ENCODE measurements at places on chromosomes 6 and 20.
A peak's percentile ranks its signal among the peaks of the same experiment; 100 is the strongest.

GRCh38 chr6:126632271-126632670, 292.4 kb downstream of the CENPW start:
- no peak for DNase-seq

DNA sequence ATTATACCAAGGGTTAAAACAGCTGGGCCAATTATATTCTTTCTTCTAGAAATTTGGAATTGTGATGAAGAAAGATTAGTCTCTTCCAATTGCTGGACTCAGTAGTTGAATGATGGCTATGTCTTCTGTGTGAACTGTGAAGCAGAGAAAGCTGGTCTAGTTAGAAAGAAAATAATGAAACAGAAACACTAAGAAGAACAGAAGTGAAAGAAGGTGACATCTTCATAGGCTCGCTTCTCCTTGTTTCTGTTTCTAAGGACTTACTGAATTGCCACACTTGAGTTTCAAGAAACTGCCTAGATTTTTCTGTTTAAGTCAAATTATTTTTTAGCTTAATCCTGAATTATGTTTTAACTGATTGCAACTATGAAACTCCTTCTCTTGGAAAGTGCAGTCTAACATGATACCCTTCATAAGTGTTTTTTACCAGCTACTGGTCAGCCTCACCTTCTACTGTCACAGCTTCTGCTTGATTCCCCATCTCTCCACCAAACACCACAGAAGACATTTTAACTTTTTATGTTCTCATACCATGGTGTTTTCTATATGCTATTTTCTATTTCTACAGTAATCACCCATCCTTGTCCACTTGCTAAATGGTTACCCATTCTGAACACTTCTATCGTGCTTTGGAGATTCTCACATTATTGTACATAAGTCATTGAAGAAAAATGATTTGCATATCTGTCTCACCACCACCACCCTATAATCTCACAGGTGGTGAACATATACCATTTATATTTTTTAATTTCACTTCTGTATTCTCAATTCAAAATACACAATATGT, 268.8 kb downstream of the GRIK2 start:
- DNase-seq = no peak

- DNase-seq = no peak
Observed at GRCh38 chr6:149354009-149354408, 36.5 kb downstream of the TAB2 start.

- DNase-seq = no peak
Observed at GRCh38 chr20:51660672-51661608, 107.2 kb downstream of the ATP9A start.

DNA sequence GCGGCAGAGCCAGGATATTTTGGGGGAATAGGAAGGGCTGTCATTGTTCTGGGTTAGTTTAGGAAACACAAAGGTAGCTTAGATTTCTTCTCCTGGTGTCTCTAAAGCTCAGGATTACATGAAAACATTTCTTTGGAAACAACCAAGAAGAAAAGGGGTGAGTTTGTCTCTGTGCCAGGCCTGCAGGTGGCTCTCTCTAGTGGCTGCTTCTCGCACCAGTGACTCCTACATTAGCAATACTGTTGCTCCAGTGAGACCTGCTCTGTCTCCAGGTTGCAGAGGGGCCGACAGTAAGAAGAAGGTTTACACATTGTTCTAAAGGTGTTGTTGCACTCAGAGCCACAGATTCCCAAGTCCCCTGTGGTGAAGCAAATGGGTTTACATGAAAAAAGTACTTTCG, 104.6 kb upstream of the GLP1R start:
- DNase-seq = peak; percentile 39

DNA sequence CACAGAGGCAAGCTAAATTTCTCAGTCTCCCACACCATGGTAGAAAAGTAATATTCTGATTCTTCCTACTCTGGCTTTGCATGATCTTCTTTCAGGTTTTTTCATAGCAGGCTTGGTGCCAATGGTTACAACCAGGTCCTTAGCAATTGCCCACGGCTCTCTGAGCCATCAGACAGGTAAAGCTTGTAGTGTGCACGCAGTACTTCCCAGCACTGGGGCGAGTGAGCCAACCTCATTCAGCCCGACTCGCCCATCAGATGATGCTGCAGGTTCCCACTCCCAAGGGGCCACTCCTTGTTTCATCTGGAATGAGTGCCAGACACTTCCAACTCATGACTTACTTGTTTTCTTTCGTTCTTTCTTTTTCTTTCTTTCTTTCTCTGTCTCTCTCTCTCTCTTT, 78.3 kb downstream of the PERP start:
- DNase-seq = peak; percentile 49

- no peak for DNase-seq
Observed at GRCh38 chr6:37865504-37865903, 46.0 kb downstream of the ZFAND3 start.

- peak; percentile 49 for DNase-seq
Observed at GRCh38 chr20:48295445-48295903, 510.2 kb upstream of the SULF2 start.

- DNase-seq = peak; percentile 60
Observed at GRCh38 chr6:132813173-132813856, 1.1 kb upstream of the RPS12 start.

- DNase-seq = no peak
Observed at GRCh38 chr20:11118802-11119380, 445.1 kb upstream of the JAG1 start.

- DNase-seq = no peak
Observed at GRCh38 chr20:57663681-57664451, 43.6 kb upstream of the ZBP1 start.

DNA sequence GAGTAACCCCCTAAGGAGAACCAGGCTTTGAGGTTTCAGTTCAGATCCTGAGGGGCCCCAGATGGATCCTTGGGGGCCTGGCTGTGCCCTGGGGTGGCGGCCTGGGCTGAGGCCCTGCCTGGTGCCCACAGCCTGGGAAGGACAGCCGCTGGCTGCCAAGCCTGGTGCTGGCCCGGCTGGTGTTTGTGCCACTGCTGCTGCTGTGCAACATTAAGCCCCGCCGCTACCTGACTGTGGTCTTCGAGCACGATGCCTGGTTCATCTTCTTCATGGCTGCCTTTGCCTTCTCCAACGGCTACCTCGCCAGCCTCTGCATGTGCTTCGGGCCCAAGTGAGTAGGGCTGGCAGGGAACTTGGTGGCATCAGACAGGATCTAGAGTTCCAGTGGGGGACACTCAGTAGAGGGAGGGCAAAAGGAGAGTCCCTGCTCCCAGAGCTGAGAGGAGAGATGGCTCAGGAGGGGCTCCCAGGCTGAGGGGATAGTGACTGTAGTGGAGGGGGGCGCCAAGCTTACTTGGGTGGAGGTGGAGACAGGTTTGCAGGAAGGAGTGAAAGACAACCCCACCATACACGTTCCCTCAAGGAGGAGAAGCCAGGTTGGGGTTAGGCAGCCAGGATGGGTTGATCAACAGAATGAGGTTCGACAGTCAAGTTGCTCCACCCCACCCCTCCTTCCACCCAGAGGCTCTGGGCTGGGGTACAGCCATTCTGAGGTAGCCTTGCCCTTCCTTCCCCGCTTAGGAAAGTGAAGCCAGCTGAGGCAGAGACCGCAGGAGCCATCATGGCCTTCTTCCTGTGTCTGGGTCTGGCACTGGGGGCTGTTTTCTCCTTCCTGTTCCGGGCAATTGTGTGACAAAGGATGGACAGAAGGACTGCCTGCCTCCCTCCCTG, 9.5 kb downstream of the SLC29A1 start:
- no peak for DNase-seq

DNA sequence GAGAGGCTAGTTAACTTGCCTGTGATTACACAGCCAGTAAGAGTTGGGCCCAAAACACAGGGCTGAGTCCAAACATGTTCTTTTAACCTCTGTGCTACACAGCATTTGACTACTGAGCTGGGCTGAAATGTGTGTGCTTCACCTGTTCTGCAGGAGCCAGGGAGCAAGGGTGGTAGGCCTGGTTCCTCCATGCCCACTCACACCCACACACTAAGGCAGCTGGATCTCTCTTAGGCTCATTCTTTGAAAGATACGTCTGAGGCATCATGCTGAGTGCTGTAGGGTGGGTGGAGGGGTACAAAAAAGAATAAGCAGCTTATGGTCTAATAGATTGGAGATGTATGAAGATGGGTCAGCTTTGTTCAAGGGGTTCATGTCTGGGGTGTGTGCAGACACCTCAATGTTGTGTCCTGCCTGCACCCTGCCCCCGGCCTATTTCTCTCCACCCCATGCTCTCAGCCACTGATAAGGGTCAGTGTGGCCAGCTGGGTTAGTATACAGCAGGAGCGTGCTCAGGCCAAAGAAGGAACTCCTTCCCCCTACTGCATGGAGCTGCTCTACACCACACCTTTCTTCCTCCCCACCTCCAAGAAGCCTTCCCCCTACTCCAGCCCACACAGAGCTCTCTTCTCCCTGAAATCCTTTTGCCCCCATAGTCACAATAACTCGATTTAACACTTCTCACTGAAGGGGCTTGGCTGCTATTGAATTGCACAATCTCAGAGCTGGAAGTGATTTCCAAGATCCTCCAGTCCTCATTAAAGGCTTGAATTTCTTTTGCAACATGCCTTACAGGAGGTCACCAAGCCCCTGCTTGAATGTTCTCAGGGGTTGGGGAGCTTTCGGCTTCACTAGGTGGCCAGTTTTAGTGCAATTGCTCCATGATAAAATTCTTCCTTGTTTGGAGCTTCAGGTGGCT, 3.4 kb downstream of the PPP2R5D start:
- DNase-seq = no peak

DNA sequence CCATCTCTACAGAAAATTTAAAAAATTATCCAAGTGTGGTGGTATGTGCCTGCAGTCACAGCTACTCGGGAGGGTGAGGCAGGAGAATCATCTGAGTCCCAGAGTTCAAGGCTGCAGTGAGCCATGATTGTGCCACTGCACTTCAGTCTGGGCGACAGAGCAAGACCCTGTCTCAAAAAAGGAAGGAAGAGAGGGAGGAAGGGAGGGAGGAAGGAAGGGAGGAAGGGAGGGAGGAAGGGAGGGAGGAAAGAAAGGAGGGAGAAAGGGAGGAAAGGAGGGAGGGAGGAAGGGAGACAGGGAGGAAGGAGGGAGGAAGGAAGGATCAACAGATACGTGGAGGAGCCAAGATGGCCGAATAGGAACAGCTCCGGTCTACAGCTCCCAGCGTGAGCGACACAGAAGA, 90.1 kb downstream of the ZNF217 start:
- no peak for DNase-seq

DNA sequence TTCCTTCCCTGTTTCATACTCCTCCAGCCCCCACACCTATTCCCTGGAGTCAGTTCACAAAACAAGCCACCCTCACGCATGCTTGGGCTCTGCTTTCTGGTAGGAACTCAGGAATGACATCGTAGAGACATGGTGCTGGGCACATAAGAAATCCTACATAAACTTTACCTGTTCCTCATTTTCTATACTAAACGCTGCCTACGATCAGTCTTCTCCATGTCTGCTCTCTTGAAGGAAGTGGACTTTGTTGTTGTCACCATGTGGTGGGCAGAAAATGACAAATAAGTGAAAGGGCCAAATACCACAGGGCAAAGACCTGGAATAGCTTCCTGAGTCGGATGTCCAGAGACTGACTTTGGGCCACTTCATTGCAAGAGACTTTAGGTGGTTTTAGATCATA, 10.1 kb downstream of the MYLK4 start:
- no peak for DNase-seq

DNA sequence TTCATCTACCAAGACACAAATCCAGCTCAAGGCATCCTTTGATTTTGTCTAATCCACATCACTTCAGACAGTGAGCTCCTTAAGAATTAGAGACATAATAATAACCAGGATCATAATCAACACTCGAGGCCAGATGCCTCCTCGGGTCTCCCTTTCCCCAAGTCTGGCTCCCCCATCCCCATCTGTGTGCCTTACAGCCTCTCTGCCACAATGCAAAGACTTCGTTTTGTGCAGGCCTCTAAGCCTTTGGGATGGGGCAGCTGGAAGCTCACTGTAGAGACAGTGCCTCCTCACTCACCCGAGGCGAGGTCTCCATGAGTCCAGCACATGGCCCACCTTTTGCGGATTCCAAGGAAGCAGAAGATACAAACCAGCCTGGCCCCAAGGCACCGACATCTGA, 30.3 kb downstream of the LRFN2 start:
- DNase-seq = no peak

- DNase-seq = no peak
Observed at GRCh38 chr6:39280247-39280731, 33.9 kb downstream of the KCNK17 start.

DNA sequence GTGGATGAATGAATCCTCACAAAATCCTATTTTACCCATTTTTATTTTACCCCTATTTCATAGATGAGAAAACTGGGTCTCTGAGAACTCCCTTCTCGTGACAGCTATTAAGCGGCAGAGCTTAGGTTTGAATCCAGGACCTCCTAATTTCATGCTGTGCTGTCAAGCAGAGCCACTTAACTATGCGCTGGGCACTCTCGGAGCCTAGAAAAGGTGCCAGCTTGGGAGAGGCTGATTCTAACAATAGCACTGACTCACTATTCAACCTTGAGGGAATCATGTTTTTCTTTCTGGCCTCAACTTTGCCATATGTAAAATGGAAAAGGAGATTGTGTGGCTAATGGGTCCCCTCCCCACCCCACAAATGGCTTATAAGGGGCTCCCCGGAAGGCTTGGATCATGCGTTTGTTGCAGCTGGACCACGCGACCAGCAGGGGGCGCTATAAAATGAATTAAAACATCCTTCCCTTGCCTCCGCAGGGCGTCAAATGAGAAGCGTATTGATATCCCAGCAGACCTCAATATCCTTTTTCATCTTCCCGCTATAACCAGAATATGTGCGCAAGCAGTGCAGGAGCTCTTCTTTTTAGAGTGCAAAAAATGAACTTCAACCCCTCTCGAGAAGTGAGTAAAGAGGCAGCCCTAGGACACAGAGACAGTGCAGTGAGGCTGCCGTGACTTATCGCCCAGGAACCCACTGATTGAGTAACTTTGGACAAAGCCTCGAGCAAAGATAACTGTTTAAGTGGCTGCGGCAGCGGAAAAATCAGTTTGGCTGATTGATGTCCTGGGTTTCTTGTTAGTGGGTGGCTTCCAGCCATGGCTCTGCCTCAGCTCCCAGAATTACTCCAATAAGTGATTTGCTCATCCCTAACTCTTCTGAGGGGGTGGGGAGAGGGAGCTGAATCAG, 12.8 kb upstream of the PDYN start:
- DNase-seq = no peak

DNA sequence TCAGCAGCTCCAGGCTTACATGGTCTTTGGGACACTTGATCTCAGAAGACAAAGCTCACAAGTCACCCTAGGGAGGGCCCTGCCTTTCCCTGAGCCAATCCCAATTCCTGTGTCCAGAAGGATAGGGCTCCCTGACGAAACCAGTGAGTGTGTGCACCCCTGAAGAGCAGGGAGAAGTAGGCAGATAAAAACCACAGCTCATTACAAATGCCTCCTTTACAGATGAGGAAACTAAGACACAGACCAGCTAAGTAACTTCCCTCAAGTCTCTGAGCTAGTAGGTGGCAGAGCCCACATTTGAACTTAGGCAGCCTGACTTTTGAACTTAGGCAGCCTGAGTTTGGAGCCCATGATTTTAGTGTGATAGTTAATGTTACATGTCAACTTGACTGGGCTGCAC, 6.7 kb upstream of the ZFAND3 start:
- no peak for DNase-seq
